ENCODE measurements at places on chromosomes 2 and 18.

GRCh38 chr2:159728629-159729028 lies 16.3 kb downstream of the MARCHF7 start:
- DNase-seq: no peak

- no peak for DNase-seq
Observed at GRCh38 chr2:104563398-104563996, 290.4 kb upstream of the POU3F3 start.

GRCh38 chr2:230866756-230867523 lies 2.2 kb downstream of the ITM2C start:
- peak; percentile 47 for DNase-seq

DNA sequence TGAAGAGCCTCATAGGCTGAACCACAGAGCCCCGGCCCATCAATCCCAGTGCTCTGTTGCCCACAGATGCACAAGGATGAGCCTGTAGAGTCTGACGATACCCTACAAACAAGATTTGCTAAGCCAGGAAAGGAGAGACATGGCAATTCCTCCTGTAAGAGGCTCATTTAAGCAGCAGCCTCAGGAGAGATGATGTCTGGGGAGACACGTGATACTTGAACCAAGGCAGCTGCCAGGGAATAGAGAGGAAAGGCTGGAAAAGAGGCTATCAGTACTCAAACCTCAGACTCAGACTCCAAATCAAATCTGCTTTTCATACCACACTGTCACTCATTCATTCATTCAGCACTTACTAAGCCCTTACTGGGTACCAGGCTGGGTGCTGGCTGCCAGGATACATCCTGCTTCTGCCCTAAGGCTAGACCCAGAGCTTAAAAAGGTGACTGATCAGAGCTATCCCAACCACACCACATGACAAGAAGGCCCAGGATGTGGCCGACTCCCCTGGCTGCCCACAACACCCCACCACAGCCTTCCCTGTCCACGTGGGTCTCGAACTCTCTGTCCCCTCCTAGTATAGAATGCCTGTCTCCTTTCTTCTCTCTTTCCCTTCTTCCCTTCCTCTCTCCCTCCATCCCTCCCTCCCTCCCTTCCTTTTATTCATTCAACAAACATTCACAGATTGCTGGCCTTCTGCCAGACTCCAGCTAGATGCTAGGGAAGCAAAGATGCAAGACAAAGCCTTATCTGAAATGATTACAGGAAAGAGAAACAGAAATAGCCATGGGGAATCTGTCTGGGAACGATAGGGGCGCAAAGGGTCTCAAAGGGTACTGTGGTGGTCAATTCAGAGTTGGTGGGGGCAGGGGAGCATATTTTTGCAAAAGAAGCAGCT lies 23.4 kb upstream of the KCNK3 start:
- no peak for DNase-seq

GRCh38 chr18:28794459-28795245 lies 617.7 kb upstream of the CDH2 start:
- peak; percentile 30 for DNase-seq

- no peak for DNase-seq
Observed at GRCh38 chr2:216985658-216986141, 125.8 kb upstream of the TNP1 start.

DNA sequence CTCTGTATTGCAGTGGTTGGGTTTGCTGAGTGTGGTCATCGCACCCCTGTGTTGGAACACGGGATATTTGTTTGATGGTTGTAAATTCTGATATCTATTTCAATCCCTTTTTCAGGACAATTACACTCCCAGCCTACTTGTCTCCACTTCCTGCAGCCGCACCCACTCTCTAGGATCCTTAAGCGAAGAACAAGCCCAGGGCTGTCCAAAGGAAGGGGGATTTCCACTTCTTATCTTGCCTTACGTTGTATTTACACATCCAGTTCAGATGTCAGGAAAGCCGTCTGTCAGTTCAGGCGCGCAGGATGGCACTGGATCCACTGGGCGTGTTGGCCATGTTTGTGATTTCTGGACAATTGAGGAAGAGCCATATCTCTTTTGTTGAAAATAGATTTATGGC lies 834.5 kb upstream of the SALL3 start:
- no peak for DNase-seq
